ENCODE measurements at places on chromosomes 12 and 14.

- no peak for DNase-seq
Observed at GRCh38 chr12:12673296-12673695, 22.7 kb downstream of the GPR19 start.

DNA sequence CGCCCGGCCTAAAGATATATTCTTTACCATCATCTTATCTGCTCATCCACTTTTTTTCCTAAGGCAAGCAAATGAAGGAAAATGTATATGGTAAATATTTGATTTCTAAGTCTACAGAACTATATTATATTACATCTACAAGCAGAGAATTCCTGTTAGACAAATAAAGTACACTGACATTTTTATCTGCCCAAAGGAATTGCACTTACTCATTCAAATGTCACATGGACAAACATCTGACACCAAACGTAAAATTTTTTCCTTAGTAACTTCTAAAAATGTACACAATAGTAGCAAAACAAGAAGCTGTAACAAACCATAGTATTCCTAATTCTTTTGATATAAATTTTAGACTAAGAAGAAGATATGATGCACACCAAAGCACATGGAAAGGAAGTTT is 51.0 kb downstream of the SPPL3 start:
- DNase-seq = no peak

DNA sequence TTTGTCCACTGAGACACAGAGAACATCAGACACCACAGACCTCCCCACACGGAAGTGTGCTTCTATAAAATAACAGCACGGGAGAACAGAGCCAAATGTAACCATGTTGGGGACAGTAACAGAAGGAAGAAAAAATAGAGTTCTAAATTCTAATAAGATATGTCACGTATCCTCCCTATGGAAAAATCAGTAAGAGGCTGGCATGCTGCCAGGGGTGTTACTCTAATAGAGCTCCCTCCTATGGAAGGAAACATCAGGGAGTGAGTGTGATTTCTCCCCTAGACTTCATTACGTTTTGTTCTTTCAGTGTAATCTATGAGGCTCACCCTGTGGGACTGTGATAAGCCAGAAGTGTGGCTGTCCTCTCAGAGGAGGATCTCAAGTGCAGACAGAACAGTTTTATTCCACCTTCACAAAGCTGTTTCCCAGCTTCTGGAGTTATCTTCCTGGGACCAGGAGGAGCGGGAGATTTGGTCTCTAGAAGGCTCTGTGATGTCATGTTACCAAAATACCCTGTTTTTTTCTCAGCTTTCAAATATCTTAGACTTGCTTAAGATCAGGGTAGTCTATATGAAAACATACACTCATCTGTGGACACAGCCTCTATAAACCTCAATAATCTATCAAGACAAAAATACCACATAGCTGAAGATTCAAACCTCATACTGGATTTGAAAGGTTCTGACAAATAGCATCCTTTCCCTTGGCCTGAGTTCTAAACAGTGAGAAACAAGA is 69.3 kb downstream of the ZFC3H1 start:
- DNase-seq = no peak

- no peak for DNase-seq
Observed at GRCh38 chr12:123580772-123581171, 3.6 kb upstream of the TMED2 start.

- no peak for DNase-seq
Observed at GRCh38 chr12:473198-473597, 13.5 kb downstream of the B4GALNT3 start.

Measured in DMS79 treated with DMSO at 0.1 percent for 48 hours (cell line).